LHCN-M2 (cell line): ENCODE measurements at places on chromosomes 7 and 10. TPM values are rescaled to one million over a fixed set of nuclear protein-coding genes. Genes with fewer than 3 reads are reported as not detected.

GRCh38 chr7:83794829-83795228 lies 145.9 kb upstream of the SEMA3E start:
- no peak for DNase-seq

- no peak for DNase-seq
Observed at GRCh38 chr10:127552446-127552845, 3.3 kb downstream of the NPS start.

- DNase-seq: no peak
Observed at GRCh38 chr7:80749270-80749669, 110.8 kb downstream of the CD36 start.

GRCh38 chr7:64308016-64308270 lies 5.8 kb upstream of the ZNF736 start:
- no peak for DNase-seq

- peak; percentile 52 for DNase-seq
Observed at GRCh38 chr10:124875596-124875995, 66.3 kb upstream of the ZRANB1 start.

DNA sequence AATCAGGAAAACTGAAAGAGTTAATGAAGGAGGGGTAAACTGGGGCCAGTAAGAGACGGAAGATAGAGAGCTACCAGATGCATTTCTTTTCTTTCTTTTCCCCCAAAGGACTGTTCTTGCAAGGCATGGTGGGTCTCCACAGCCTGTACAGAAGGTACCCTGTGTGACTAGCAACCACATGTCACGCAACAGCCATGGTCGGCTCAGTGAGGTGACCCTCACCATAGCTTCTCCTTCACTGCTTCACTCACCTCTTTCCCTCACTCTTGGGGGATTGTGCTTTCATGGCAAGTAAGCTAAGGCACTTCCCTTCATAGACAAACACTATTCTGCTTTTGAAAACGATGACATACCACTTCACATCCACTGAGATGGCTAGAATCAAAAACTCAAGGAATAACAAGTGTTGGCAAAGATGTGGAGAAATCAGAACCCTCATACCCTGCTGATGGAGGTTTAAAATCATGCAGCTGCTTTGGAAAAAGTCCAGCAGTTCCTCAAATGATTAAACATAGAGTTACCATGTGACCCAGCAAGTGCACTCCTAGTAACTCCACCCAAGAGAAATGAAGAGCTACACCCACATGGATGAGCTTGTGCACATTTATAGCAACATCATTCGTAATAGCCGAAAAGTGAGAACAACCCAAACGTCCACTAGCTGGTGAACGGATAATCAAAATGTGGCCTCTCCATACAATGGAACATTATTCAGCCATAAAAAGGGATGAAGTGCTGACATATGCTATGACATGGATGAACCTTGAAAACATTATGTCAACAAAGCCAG lies 3.8 kb upstream of the INSIG1 start:
- peak; percentile 34 for DNase-seq

DNA sequence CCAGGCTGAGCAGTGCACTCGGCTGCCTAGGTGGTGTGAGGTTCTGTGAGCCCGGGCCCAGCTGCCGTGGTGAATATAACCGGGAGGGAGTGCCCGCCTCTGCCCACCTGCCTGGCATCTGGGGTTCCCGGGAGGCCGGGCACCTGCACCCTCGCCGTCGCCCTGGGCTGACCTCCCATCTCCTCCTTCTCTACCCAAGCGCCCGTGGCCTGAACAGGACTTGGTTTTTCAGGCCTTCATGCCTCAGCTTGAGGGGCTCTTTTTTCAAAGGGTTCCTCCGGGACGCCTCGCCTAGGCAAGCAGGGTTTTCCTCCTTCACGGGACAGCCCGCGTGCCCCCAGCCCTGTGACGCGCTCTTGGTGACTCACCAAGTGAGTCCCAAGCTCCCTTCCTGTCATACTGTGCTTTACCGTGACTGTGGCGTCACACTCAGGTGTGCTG lies 9.9 kb downstream of the INPP5A start:
- DNase-seq: no peak

DNA sequence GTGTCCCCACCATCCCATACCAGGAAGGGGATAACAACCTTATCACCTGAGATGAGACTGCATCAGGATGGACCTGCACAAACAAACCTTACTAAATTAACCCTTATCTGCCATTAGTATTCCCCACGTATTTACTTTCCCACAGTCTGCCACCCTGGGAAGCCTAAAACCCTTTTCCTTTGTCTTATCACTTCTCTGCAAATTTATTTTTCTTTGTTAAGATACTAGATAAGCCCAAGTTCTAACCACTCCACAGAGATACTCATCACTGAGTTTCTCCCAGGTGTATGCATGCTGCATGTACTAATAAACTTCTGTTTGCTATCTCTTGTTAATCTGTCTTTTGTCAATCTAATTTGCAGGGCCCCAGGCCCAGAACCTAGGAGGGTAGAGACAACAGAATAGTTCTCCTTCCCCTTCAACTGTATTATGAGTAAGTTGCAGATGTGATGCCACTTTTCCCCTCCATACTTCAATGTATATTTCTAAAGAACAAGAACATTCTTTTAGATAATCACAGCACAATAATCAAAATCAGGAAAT lies 66.0 kb downstream of the ELMO1 start:
- no peak for DNase-seq

C10orf67 gene
- total RNA-seq: 0.11 and 0.19 TPM in 2 replicates

RBP4 gene
- 0.17 and 0.32 TPM in 2 replicates for total RNA-seq

SCD gene
- 60.3 and 88.5 TPM in 2 replicates for total RNA-seq
